HepG2 (cell line): ENCODE measurements at places on chromosomes 6 and 20.
A peak's percentile ranks its signal among the peaks of the same experiment; 100 is the strongest.

DNA sequence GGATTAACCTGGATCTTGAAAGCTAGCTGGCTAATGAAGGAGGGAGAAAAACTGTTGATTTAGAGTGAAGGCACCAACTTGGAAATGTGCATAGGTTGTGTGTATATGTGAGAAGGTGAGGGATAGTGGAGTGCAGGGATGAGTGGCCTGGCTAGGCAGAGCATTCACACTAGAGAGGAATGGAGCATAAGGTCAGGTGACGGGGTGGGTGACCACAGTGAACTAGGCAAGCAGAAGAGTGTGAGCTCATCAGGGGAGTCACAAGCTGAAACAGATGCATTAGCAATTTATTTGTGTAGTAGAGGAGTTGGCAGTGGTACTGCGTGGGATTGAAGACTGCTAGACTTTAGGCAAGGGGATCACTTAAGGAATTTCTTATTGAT lies 10.5 kb downstream of the ANKRD66 start:
- no peak for DNase-seq

GRCh38 chr20:21702553-21703470 lies 2.7 kb upstream of the PAX1 start:
- peak; percentile 39 for DNase-seq

DNA sequence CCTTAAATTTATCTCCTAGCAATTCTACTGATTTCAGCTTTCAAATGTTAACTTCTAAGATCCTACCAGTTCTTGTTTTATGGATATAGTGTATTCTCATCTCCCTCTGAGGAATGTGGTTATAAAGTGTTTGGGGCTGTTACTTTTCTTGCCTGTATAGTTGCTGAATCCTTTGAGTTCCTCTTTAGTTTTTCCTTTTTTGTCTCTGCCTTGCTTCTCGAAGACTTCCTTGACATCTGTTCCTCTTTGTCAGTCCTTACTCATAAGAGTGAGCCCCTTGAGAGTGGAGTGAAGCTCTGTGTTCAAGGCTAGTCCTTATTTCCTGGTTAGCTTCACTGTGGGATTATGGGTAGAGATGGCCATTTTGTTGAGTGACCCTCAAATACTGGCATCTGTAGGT lies 84.6 kb downstream of the ELOVL4 start:
- no peak for DNase-seq

DNA sequence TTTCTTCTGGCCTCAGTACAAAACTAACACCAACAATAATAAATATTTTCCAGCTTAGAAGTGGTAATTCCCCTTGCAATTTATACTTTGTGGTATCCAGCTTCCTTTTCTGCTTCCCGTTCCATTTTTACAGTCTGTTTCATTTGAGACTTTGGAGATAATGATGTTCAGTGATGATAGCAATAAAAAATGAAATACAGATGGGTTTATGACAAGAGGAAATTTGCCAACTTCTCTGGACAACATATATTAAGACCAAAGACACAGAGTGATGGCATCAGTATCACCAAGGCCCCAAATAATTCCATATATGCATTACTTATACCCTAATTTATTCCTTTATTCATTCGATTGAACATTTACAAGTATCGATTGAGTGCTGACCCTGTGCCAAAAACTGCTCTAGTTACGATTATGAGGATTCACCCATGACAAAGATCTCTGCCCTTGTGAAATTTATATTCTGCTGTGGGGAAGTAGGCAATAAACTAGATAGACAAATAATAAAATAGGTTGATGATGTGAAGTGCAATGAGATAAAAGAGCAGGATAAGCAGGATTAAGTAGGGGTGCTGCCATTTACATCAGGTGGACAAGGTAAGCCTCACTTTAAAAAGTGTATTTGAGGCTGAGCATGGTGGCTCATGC lies 18.1 kb upstream of the TASP1 start:
- no peak for DNase-seq

DNA sequence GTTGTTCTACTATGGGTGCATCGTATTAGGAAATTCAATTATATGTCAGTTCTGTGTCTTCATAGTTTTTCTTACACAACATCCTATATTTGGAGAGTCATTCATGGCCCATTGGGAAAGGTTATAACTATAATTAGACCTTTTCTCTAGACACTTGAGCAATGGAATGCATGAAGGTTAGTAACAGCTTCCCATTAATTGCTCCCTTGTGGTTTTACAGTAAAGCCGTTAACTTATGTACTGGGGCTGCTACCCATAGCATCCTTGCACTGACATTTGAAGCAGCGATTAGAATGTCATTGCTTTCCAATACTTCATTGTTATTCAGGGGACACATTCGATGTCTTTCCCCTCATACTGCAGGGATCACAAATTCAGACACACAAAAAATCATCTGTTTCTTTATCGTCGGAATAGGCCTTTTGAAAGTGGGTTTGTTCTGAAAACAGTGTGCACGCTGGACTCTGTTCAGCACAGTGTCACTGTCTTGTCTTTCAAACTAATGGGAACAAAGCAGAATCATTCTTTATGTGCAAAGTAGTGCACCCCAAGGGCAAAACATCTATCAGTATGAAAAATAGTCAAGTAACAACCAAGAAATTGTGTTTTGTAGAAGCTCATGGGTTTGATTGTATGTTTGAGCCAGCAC lies 634.3 kb upstream of the MAP3K7 start:
- DNase-seq = no peak

- DNase-seq = peak; percentile 81
These were observed 10.2 kb downstream of the CASS4 start for GRCh38 chr20:56422076-56422823.

GRCh38 chr6:44388135-44388487 lies 605 bp downstream of the CDC5L start:
- no peak for DNase-seq

- no peak for DNase-seq
These were observed 83.1 kb downstream of the MYLK4 start for GRCh38 chr6:2667617-2668016.

- no peak for DNase-seq
These were observed 2.7 kb upstream of the IP6K3 start for GRCh38 chr6:33749401-33749800.

DNA sequence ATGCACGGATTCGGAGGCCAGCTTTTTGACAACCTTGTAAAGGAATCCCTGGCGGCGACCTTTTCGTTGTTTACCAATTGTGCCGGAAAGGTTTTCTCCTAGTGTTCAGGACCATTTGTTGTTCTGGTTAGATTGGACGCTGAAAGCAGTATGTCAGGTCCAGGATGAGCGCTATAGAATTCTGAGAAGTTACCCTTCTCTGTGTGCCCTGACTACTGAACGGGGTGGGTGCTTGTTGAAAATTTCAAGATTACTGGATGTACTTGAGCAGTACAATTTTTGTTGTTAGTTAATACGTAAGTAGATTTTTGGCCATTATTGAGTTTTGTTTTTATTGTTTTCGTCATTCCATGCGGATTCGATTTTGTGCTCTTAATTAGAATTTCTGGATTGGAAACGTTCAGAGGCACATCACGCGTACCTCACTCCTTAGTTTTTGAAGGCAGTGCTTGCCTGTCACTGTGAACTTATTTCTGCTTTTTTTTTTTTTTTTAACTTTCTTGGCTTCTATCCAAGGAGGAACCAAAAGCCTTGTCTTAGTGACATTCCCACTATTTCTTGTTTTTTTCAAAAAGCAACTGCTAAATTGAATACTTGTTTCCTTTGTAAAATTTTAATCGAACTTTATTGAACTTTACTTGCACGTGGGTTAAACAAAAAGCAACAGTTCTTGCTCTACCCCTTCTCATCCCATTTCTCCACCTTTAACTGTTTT lies 898 bp downstream of the XRN2 start:
- DNase-seq = no peak

- DNase-seq = no peak
These were observed 585 bp downstream of the PIM1 start for GRCh38 chr6:37170273-37171200.

DNA sequence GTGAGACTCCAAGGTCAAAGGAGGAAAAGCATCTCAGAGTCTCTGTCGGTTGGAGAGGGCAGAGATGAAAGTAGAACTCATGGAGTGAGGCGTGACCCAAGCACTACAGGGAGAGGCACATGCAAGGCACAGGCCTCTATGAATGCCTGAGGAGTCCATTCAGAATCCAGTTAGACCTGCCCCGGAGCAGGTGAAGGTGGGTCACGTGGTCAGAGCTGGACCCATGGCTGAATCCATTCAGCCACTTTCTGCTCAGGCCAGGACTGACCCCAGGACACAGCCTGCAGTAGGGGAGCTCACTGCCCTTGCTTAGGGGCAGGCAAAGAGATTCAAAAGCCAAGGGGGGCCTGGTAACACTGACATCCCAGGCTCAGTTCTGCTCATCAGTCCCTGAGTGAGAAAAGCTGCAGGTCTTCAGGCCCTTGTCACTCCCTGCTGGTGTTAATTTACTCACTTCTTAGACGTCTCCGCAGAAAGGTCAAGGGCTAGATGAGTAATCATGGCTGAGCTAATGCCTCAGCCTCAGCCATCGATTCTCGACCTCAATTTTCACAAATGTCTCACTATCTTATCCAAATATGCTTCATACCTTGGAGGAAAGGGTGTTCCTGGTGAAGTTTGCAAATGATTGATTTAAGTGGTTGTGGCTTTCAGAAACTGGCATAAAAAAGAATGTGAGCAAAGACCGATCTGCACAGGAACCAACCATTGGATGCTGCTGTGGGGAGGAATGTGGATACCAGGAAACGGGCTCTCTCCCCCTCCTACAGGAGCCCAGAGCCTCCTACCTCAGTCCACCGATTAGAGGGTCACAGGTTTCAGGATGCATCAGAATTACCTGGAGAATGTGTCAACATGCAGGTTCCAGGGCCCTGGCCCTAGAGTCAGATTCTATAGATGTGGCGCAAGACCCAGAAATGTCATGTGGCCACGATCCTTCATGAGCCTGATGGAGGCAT lies 584.4 kb downstream of the PTPRT start:
- DNase-seq = no peak
